Sigmoid colon (tissue), 7 donors: ENCODE measurements at places on chromosomes 5 and 9.

GRCh38 chr9:135822374-135822755 lies 85.0 kb downstream of the CAMSAP1 start:
- H3K4me1 ChIP-seq: no peaks in the 10 kb centered on the region
- H3K27me3 ChIP-seq: no peaks in the 10 kb centered on the region
- H3K36me3 ChIP-seq: peaks cover 26% of the 10 kb centered on the region
- no peak overlapping the region for H3K4me3 ChIP-seq

DNA sequence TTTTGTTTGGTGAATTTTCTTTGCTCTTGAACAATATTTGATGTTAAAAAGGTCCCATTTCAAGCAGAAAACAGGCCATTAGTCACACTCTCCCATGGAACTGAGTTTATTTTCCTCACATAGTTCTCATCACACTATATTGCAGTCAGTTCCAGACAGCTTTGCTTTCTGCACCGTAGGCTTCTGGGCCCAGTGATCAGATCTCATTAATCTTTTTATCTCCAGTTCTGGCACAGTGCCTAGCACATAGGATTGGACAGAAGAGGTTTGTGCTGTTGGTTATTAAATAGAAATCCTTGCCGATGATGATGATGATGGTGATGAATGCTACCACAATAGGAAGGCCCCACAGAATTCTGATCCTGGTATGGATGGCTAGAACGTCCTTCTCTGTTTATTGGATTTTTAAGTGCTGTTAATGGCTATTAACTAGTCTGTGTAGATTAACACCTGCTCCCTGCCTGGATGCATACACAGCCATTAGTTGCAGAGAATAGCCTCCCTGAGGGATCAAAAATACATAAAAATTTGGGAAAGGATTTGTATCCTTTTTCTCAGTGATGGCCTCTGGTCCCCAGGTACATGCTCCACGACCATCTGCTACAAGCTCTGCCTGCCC lies 52.0 kb upstream of the NTRK2 start:
- H3K36me3 ChIP-seq: no peaks in the 10 kb centered on the region
- no peaks in the 10 kb centered on the region for H3K4me1 ChIP-seq
- no peak overlapping the region for H3K27ac ChIP-seq
- no peaks in the 10 kb centered on the region for H3K27me3 ChIP-seq
- no peak for DNase-seq
- H3K4me3 ChIP-seq: no peak overlapping the region

DNA sequence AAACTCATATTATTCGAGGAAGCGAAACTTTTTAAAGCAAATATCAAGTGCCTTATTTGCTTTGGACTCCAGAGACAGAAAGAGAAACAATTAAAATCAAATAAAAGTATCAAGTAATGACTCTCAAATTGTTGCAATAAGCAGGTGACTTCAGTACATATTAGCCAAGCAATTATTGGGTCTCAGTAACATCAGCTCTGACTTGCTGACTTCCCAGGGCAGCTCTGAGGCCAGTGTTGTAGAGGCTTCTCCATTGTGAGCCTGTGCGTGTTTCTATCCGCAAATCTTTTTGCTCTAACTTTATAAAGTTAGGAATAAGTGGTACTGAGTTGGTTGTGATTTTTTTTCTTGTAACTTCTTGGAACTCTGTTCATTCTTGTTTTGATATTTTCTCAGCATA lies 186.8 kb upstream of the PRLR start:
- no peak overlapping the region for H3K27ac ChIP-seq
- H3K4me3 ChIP-seq: no peak overlapping the region
- DNase-seq: no peak
- H3K36me3 ChIP-seq: no peaks in the 10 kb centered on the region
- H3K27me3 ChIP-seq: no peaks in the 10 kb centered on the region

GRCh38 chr9:120412425-120412951 lies 167.5 kb downstream of the CDK5RAP2 start:
- H3K36me3 ChIP-seq: peaks cover 20% of the 10 kb centered on the region
- no peaks in the 10 kb centered on the region for H3K27me3 ChIP-seq
- DNase-seq: no peak
- peak overlapping the region; percentile 40 for H3K27ac ChIP-seq

DNA sequence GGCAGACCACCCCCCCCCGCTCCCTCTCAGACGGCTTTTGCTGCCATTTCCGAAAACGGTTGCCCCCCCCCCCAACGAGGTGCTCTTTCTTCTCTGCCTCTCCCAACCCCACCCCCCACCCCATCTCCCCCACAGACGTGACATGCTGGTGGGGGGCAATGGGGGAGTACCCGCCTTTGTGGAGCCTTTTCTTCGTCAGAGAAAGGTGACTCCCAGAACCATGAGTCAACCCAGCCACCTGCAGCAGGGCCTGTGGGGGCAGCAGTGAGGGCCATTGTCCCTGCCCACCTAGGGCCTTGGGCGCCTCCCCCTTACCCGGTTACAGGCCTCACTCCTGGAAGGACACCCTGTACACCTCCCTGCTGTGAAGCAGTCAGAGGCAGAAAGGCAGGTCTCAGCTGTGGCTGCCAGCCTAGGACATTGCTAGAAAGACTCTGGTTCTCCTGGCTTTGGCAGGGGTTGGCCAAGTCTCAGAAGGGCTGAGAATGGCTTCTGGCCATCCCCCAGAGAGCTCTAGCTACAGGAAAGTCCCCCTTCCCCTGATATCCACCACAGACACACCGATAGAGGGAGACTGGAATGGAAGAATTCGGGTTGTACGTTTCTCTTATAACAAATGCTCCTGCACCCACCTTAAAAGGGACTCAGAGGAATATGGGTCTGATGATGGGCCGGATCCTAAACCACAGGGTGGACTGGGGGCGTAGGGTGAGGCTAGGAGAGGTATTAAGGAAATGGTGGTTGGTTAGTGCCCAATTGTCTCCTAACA lies 2.2 kb downstream of the DNAJB5 start:
- peak; percentile 85 for DNase-seq
- peak overlapping the region; percentile 98 for H3K27ac ChIP-seq
- peaks cover 5% of the 10 kb centered on the region for H3K36me3 ChIP-seq
- H3K4me1 ChIP-seq: peaks cover 71% of the 10 kb centered on the region
- H3K27me3 ChIP-seq: no peaks in the 10 kb centered on the region

DNA sequence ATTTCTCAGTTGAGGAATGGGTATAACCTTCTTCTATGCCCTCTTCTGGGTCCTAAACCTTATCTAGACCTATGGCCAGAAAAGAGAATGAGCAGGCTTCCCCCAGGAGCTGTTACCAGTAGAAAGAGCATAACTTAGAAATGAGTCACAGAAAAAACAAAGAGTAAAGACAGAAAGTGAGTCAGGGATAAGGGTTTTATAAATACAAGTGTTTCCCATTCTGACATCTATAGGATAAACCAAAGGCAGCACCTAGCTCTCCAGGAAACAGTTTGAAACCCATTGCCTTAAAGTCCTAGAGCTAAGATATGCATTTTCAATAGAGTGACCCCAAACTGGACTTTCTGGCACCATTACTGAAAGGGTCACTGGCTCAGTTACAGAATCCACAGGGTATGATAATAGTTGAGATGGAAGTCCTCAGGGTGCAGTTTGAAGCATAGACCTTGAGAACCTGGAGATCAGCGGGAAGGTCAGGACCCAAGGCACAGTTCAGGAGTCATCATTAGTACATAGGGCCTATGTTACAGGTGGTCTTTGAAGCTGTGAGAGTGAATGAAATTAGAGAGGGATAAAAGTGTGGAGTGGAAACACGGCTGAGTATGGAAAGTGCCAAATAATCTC lies 42.7 kb upstream of the LIFR start:
- H3K27ac ChIP-seq: no peak overlapping the region
- H3K4me1 ChIP-seq: peaks cover 8% of the 10 kb centered on the region
- no peak overlapping the region for H3K4me3 ChIP-seq
- DNase-seq: no peak
- H3K27me3 ChIP-seq: no peaks in the 10 kb centered on the region

GRCh38 chr9:14593406-14593805 lies 99.8 kb downstream of the ZDHHC21 start:
- H3K4me3 ChIP-seq: no peak overlapping the region
- H3K4me1 ChIP-seq: no peaks in the 10 kb centered on the region
- no peaks in the 10 kb centered on the region for H3K27me3 ChIP-seq
- H3K27ac ChIP-seq: no peak overlapping the region
- DNase-seq: no peak

DNA sequence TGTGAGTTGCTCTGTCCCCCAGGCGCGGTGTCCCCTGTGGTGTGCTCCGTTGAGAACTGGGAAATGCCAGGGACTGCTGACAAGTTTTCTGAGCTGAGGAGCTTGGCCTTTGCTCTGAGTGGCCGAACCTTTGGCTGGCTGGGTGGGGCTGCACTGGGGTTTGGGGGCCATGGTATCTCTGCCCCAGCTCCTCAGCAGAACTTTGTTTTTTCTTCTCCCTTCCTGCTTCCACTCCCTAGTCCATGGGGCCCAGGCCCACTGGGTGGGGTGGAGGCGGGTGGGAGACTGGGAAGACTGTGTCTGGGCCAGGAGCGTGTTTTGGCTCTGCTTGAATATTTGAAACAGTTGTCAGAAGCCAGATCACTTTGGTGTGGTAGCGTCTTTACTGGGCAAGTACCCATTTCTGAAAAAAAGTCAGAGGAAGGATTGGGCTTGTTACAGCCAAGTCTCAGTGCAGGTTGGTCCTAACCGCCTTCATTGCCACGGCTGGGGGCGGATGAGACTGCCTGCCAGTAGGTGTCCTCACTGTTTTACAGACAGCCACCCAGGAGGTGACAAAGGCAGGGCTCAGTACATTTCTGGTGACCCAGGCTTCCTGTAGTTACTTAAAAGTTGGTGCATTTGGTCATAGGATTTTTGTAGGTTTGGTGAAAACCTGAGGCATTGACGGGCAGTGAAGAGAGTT lies 92.7 kb downstream of the DAB2IP start:
- DNase-seq: peak; percentile 84
- no peaks in the 10 kb centered on the region for H3K36me3 ChIP-seq
- no peaks in the 10 kb centered on the region for H3K27me3 ChIP-seq
- peak overlapping the region; percentile 94 for H3K27ac ChIP-seq
- peak overlapping the region; percentile 47 for H3K4me3 ChIP-seq

- DNase-seq: no peak
- no peaks in the 10 kb centered on the region for H3K4me1 ChIP-seq
- no peak overlapping the region for H3K27ac ChIP-seq
- H3K27me3 ChIP-seq: no peaks in the 10 kb centered on the region
These were observed 855.8 kb downstream of the EFNA5 start for GRCh38 chr5:106814961-106815360.

DNA sequence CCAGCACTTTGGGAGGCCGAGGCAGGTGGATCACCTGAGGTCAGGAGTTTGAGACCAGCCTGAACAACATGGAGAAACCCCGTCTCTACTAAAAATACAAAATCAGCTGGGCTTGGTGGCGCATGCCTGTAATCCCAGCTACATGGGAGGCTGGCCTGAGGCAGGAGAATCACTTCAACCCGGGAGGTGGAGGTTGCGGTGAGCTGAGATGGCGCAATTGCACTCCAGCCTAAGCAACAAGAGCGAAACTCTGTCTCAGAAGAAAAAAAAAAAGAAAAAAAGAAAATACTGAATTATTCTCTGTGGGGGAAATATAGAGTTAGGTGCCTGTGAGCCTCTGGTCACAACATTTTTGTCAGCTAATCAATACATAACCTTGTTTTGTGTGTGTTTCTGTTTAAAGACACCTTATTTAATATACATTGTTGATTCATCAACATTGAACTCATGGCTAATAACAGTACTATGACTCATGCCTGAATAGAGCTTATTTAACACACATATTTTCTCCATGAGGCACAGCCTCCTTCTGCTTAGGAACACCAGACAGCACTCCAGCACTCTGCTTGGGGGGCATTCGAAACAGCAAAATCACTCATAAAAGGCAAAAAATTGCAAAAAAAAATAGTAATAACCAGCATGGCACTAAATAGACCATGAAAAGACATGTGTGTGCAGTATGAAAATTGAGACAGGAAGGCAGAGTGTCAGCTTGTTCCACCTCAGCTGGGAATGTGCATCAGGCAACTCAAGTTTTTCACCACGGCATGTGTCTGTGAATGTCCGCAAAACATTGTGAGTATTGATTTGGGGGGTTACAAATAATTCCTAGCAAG lies at the start of gene IL31RA:
Gene IL31RA, plus strand, starts transcription at position 519 of the 836 bp plus-strand sequence. Its CDS starts 214 bp downstream, at position 733.
- no peak within 1 kb of the TSS for H3K4me3 ChIP-seq
- H3K36me3 ChIP-seq: no peaks in the 10 kb centered on the region
- H3K27me3 ChIP-seq: no peaks in the 10 kb centered on the region

DNA sequence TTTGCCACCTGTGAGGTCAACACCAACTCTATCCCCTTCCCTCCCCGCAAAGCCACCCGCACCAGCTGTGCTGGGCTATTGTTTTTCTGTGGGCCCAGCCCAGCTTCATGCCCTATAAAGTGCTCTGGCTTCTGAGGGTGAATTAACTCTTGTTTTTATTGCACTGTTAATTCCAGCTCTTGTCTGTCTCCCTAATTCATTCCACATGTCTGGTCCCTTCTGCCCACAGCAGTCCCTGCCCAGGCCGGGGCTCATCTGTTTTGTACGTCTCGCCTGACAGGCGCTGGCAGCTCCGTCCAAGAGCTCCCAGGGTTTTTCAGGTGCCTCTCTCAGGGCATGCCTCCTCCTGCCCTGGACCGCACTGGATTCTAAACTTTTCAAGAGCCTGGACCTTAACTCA lies 118.9 kb downstream of the PDZD2 start:
- DNase-seq: no peak
- H3K27me3 ChIP-seq: no peaks in the 10 kb centered on the region
- no peaks in the 10 kb centered on the region for H3K36me3 ChIP-seq
- no peaks in the 10 kb centered on the region for H3K4me1 ChIP-seq
- no peak overlapping the region for H3K4me3 ChIP-seq

- H3K27me3 ChIP-seq: no peaks in the 10 kb centered on the region
- H3K36me3 ChIP-seq: no peaks in the 10 kb centered on the region
- no peaks in the 10 kb centered on the region for H3K4me1 ChIP-seq
- no peak overlapping the region for H3K4me3 ChIP-seq
- H3K27ac ChIP-seq: no peak overlapping the region
These were observed 5.8 kb upstream of the FCN1 start for GRCh38 chr9:134923466-134923865.

DNA sequence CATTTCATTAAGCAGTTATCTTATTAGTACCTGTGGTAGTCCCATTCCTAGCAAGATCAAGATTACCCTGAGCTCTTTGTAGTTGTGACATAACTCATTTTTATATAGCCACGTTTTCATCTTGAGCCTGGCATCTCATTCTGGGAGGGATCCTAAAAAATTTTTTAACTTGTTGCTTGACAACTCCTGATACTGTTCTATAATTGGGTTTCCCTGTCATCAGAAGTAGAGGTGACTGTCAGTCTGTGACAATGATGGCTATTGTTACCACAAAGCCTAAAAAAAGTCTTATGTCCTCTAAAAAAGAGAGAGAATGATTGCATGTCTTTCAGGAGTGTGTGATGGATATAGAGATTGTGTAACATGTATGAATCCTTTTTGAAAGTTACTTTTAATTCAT lies 164.8 kb downstream of the SGCD start:
- no peaks in the 10 kb centered on the region for H3K27me3 ChIP-seq
- no peaks in the 10 kb centered on the region for H3K4me1 ChIP-seq
- no peak for DNase-seq
- H3K27ac ChIP-seq: no peak overlapping the region
- no peak overlapping the region for H3K4me3 ChIP-seq

GRCh38 chr9:18495065-18495464 lies 21.1 kb downstream of the ADAMTSL1 start:
- no peak overlapping the region for H3K27ac ChIP-seq
- no peaks in the 10 kb centered on the region for H3K27me3 ChIP-seq
- no peak for DNase-seq
- peaks cover 41% of the 10 kb centered on the region for H3K4me1 ChIP-seq
- no peaks in the 10 kb centered on the region for H3K36me3 ChIP-seq
- no peak overlapping the region for H3K4me3 ChIP-seq

GRCh38 chr5:6540111-6540827 lies 91.6 kb downstream of the UBE2QL1 start:
- H3K27ac ChIP-seq: no peak overlapping the region
- no peaks in the 10 kb centered on the region for H3K36me3 ChIP-seq
- H3K4me1 ChIP-seq: no peaks in the 10 kb centered on the region
- H3K4me3 ChIP-seq: no peak overlapping the region
- DNase-seq: no peak
